Thoracic aorta (tissue), 2 donors: ENCODE measurements at places on chromosomes 7 and 10. TPM values are rescaled to one million over a fixed set of nuclear protein-coding genes. Genes with fewer than 3 reads are reported as not detected.

PRSS58 gene
- total RNA-seq = not detected

PSD gene
- total RNA-seq = not detected

CLEC5A gene
- total RNA-seq = 3.7 TPM

INTS1 gene
- 89.6 TPM for total RNA-seq

PAX2 gene
- total RNA-seq = not detected

SPDYE6 gene
- total RNA-seq = not detected

ADAM12 gene
- total RNA-seq = 0.27 TPM

RSPH10B gene
- total RNA-seq = not detected

ASZ1 gene
- total RNA-seq = not detected

GIMAP7 gene
- total RNA-seq = 12.6 TPM

LIPM gene
- not detected for total RNA-seq

REPIN1 gene
- total RNA-seq = 82.3 TPM

DNA sequence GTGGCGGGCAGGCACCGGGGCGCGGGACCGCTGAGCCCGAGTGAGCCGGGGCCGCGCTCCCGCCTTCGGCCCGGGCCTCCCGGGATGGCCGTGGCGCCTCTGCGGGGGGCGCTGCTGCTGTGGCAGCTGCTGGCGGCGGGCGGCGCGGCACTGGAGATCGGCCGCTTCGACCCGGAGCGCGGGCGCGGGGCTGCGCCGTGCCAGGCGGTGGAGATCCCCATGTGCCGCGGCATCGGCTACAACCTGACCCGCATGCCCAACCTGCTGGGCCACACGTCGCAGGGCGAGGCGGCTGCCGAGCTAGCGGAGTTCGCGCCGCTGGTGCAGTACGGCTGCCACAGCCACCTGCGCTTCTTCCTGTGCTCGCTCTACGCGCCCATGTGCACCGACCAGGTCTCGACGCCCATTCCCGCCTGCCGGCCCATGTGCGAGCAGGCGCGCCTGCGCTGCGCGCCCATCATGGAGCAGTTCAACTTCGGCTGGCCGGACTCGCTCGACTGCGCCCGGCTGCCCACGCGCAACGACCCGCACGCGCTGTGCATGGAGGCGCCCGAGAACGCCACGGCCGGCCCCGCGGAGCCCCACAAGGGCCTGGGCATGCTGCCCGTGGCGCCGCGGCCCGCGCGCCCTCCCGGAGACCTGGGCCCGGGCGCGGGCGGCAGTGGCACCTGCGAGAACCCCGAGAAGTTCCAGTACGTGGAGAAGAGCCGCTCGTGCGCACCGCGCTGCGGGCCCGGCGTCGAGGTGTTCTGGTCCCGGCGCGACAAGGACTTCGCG, 534 bp downstream of the FZD9 start:
- DNase-seq = no peak

GRCh38 chr7:155948845-155949244, 136.6 kb upstream of the SHH start:
- DNase-seq = no peak

- no peak for DNase-seq
Observed at GRCh38 chr10:11602919-11603523, 8.4 kb downstream of the USP6NL start.

GRCh38 chr7:70574314-70574834, 557.6 kb upstream of the GALNT17 start:
- DNase-seq = no peak

- DNase-seq = no peak
Observed at GRCh38 chr10:14653271-14654161, 121.2 kb downstream of the FAM107B start.

DNA sequence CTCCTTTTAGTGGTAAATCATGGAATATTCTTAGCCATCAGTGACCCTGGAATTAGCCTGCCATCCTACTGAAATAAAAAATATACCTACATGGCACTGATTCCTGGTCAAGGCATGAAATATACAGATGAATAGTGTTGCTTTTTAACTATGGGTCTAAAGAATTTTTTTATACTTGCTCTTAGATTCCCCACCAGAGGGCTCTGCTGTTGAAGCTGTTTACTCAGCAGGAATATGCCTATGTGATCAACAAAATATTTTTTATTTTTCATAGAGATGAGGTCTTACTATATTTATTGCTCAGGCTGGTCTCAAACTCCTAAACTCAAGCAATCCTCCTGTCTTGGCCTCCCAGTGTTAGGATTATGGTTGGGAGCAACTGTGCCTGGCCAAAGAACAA, 13.5 kb downstream of the ZC3HC1 start:
- DNase-seq = no peak

DNA sequence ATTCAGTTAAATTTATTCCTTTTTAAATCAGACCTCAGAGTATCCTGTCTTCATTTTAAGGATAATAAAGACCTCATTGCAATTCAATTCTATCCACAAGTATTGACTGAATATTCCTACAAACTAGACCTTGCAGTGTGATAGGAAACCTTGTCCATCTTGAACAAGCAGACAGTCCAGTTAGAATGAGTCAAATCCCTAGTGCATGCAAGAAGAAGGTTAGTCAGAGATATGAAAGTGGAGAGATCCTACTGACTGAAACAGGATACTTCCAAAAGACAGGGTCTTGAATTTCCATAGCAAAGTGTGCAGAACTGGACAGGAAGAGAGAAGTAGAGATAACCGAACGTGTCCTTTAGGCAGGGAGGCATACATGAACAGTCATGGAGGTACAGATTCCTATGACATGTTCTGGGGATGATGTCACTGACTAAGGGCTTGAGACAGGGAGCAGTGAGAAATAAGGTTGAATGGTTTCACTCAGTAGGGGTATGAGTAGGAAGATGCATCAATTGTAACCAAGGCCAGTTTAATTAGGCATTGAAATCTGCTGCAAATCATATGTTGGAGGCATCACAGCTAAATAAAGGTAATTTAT, 45.2 kb downstream of the PPP1R3A start:
- no peak for DNase-seq

GRCh38 chr10:5292196-5292735, 72.5 kb upstream of the UCN3 start:
- no peak for DNase-seq

DNA sequence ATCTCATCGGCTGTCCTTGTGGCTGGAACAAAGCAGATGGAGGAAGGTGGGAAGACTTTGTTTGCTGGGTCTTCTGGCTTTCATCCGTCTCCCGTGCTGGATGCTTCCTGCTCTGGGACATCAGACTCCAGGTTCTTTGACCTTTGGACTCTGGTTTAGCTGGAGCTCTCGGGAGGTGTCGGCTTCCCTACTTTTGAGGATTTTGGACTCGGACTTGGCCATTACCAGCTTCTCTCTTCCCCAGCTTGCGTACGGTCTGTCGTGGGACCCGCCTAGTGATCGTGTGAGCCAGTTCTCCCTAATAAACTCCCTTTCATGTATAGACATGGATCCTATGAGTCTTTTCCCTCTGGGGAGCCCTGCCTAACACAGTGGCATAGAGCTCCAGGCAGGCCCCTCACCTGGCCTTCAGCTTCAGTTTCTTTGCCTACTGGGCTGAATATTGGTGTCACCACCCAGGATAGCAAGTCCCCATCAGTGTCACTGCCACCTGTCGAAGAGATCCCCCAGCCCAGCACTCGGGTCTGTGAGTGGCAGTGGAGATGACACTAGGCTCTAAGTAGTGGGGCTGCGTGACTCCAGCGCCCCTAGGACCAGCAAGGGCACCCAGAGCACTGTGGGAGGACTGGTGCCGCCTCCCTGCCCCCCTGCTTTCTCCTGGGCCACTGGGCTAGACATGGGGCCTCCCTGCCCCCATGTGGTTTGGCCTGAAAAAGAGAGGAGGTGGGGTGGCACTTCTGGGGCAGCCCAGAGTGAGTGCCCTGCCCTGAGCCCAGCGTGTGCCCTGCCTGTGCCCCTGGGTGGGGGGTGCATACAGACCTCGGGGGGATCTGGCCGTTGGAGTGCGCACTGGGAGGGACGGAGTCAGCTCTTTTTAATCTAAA, 135.6 kb downstream of the LHPP start:
- DNase-seq = no peak

GRCh38 chr7:37234334-37234733, 214.3 kb downstream of the ELMO1 start:
- DNase-seq = no peak

DNA sequence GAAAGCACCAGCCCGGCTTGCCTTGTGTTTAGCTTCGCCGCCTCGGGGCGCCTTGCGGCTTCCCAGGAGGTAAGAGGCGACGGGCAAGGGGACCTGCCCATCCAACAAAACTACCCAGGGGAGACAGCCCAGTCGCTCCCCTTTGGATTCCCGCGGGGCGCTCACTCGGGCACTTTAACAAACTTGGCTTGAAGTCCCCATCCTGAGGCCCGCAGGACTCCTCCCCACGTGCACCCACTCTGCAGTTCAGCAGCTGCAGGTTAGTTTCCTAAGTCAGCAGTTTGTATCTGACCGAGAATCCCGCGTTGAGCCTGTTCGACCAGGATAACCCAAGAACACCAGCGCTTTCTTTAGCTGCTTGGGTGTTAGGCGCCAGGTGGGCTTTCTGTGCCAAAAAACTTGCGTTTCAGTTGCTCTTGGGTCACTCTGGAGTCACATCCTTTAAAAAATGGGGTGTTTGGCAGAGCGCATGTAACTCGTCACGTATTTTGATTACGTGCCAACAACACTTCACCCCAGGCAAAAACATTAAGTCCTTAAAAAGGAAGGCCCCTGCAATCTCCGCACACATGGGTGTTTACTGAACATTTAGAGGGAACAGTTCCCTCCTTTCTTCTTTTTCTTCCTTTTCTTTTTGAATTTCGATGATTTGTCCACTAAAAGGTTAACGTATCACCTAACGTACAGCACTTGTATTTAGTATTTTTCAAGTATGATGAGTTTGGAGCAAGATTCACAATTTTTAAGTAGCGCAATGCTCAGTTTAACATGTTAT, 876 bp downstream of the DNAH11 start:
- no peak for DNase-seq

DNA sequence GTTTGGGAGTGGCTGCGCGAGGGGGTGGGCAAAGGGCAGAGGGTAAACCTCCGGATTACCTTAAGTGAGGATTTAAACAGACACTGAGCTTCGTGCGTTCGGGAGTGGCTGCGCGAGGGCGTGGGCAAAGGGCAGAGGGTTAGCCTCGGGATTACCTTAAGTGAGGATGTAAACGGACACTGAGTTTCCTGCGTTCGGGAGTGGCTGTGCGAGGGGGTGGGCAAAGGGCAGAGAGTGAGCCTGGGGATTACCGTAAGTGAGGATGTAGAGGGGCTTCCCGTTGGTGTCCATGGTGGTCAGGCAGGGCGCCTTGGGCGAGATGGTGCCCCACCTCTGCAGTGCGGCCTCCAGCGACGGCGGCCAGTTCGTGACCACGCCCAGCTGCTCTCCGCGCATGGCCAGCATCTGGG, 275.8 kb downstream of the DIP2C start:
- DNase-seq = no peak

- no peak for DNase-seq
Observed at GRCh38 chr10:7239312-7239985, 171.4 kb downstream of the SFMBT2 start.

- DNase-seq = no peak
Observed at GRCh38 chr7:125169088-125169487, 239.5 kb upstream of the POT1 start.

DNA sequence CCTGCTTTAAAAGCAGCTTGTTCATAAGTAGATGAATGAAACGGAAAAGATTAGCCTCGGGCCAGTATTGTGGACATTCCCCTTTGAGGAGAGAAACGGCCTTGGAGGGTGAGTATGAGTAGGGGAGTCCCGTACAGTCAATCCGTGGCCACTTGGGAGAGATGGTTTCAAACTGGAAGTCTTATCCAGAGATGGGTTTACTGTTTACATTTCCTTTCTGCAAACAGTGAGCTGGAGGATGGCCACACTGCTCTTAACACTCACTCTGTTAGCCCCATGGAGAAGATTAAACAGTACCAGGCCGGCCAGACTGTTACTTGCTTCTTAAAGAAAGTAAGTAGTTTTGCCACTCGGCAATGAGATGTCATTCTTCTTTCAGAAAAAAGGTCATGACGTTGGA, 20.3 kb downstream of the CALHM2 start:
- no peak for DNase-seq

- no peak for DNase-seq
Observed at GRCh38 chr7:133079296-133079695, 2.6 kb downstream of the CHCHD3 start.

GRCh38 chr7:68125168-68125567, 1128.5 kb downstream of the TYW1 start:
- DNase-seq = no peak

DNA sequence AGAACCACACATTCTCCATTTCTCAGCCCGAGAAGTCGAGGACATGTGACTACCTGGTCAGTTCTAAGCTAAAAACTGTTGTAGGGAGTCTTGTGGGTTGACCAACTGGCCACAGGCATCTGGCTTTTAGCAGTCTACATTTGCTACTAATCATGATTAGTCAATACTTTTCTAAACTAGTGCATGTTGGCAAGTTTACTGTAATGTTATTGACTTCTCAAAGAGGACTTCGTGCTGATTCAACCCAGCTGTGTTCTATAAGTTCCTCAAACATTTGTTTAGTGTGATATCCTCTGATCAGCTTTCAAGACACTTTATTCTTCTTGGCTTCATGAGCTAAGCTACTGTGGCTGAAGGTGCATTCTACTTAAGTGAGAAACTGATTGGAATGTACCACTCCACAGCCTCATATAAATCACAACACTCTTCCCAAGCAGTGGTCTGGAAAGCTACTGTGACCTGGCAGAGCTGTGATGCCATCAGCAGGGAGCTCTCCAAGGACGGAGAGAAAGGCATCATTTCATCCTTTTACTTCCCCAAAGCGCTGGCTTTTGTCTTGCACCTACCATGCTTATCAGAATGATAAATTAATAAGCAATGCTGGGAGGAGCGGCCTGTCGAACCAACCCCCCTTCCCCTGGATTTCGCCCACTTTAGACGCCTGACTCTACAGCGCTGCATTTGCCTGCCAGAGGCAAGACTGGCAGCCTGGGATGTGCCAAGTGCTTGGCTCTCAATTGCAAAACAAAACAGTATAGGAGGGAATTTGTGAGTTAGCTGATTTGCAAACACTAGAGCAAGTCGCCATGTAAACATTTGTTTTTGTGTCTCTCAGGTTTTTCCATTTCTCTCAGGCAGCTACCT, 206.7 kb upstream of the PLXNA4 start:
- DNase-seq = no peak

GRCh38 chr7:157523371-157523765, 186.6 kb downstream of the DNAJB6 start:
- no peak for DNase-seq

DNA sequence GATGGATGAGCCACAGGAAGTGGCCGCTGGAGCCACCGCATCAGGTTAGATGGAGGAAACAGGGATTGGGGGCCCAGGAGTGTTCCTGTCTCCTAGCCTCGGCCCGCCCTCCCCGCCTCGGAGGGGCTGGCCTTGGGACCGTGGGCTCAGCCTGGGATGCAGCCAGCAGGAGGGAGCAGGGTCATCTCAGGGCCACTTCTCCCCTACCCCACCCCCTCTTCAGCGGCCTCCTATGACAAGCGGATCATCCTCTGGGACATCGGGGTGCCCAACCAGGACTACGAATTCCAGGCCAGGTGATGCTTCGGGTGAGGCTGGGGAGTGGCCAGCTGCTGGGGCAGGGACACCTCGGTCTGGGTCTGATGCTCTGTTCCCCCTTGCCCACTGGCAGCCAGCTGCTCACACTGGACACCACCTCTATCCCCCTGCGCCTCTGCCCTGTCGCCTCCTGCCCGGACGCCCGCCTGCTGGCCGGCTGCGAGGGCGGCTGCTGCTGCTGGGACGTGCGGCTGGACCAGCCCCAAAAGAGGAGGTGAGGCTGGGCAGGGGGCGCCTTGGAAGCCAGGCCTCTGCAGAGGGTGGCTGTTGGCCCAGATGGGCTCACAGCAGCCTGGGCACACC, 4.7 kb downstream of the LRWD1 start:
- no peak for DNase-seq
